Activated CD4-positive, alpha-beta T cell treated with anti-CD3 and anti-CD28 coated beads, Interleukin-2, amount 50 U/mL, for 4 hours (primary cell): ENCODE measurements at places on chromosomes 7 and 10.

GRCh38 chr7:45680776-45681175 lies 106.6 kb downstream of the ADCY1 start:
- DNase-seq, result no peak

- no peak for DNase-seq
Measured at GRCh38 chr7:15475808-15476530, 85.8 kb downstream of the AGMO start.

GRCh38 chr7:158490171-158490782 lies 97.3 kb downstream of the PTPRN2 start:
- DNase-seq, result no peak

DNA sequence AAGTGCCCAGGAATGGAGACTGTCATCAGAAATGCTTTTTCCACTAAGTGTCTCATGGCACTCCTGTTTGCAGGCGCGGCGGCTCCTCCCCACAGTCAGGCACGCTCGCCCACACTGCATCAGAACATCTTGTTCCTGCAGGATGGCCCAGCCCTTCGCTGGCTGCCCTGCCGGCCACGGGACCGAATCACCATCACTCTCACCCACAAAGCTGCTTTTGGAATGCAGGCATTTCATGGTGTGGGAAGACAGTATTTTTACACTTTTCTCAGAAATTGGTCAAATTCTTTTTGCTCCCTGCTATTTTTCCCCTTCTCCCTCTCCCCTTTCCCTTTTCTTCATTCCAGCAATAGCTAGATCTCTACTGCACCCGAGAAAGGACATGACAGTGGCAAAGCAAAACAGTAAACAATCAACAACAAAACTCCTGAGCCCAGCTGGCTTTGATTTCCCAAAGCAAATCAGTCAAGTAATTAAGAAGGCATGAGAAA lies 176.1 kb upstream of the TNS3 start:
- no peak for DNase-seq

- no peak for DNase-seq
Measured at GRCh38 chr7:141706239-141707064, 1.7 kb upstream of the WEE2 start.

DNA sequence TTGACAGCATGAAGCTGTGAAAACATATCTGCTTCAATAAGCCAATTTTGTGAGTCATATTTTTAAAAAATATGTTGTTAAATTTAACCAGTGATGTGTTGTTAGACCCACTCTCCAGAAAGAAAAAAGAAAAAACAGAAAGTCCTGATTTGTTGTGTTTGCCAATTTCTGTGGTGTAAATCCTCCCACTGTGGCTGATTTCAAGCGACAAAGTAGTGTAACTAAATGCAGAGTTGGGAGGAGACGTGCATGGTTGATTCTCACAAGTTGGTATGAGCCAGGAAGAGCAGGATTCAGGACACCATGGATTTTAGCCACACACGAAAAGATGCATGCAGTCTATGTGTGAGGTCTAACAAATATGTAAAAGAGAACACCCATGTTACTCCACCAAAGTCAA lies 139.1 kb downstream of the CCDC3 start:
- DNase-seq, result no peak

DNA sequence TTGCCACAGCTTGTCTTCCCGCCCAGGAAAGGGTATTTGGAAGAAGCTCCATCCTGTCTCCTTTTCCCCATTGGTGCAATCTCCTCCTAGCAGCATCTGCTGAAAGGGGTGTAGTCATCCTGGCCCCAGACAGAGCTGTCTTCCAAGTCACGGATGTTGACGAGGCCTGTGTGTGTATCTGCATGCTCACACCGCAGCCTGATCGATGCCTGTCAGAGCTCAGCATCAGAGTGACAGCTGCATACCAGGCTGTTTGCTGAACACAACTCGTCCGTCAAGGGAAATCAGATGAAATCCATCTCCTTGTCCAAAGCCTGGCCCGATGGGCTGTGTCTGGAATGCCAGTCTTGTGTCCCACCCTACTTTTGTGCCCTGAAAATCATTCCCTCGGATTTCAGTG lies 21.2 kb upstream of the LRRC4 start:
- DNase-seq, result no peak

- no peak for DNase-seq
Measured at GRCh38 chr7:102988088-102988487, 75.3 kb downstream of the LRRC17 start.

GRCh38 chr7:10284001-10284400 lies 689.7 kb upstream of the PHF14 start:
- DNase-seq, result no peak

- DNase-seq, result no peak
Measured at GRCh38 chr7:33736521-33737221, 168.7 kb upstream of the BMPER start.
